ENCODE measurements at places on chromosomes 16 and 17.

- no peak for DNase-seq
These were observed 31.5 kb upstream of the IRX6 start for GRCh38 chr16:55292491-55292890.

- no peak for DNase-seq
These were observed 25.1 kb upstream of the ADGRG1 start for GRCh38 chr16:57603115-57604024.

- no peak for DNase-seq
These were observed 45.1 kb downstream of the MYH11 start for GRCh38 chr16:15811481-15812400.

DNA sequence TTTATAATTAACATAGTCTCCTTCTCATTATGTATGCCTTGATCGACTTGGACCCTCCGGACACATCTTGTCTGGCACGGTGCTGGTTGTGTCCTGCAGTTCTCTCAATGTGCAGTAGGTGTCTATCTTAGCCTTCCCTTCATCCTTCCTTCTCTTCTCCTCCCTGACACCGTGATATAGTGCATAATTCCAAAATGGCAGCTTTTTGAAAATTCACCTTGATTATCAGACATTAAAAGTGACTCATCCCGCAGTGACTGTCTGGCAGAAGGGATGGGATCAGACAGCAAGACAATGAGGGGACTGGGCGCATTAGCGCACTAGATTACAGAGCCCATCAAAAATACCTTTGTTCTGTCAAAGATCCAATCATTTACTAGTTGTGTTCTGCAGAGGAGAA lies 70.0 kb upstream of the PMFBP1 start:
- peak; percentile 36 for DNase-seq

DNA sequence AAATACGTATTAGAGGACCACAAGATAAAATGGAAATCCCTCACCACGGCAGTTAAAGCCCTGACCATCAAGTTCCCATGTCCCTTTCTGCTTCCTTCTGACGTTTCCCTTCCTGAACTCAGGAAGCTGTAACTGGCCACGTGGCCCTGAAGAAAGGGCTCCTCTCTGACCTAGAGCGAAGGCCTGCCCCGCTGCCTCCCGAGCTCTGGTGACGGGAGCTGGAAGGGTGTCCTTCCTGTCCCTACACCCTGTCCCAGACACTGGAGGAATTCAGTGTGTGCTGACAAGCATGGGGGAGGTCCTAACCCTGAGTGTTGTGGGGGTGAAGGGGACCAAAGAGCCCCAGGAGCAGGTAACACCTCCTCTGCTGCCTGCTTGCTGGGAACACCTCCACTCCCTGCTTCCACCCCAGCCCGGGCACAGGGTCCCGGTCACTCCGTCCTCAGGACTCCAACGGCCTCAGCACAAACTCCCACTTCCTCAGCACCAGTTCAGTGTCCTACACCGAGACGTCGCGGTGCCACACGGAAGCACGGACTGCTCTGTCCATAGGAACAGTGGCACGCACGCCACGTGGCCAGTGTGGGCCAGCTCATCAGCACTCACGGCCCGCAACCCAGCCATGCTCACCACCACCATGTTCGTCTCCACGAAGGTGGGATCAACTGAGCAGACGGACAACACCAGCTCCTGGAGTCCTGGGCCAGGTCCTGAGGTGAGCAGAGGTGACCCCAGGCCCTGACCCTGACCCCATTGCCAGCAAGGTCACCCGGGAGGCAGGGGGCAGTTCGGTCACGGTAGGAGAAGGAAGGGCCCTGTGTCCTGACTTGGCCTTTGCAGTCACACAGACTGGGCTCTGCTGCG lies 16.9 kb downstream of the TMEM235 start:
- peak; percentile 59 for DNase-seq

DNA sequence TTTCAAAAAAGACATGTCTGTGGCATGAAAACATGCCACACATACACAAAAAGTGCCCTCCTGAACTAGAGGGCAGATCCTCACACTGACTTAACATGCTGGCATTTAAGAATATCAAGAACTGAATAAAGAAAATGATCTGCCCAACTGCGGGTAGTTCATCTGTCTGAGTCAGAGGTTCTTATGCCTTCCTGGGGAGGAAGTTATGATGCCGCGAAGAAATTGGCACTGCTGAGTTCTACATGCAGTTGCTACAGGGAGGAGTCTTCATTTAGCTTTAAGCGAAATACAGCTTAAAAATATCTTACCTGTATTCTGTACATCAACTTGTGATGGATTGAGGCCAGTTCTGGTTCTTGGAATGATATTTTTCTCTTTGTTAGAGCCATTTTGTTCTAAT lies 6.3 kb downstream of the ALDH3A2 start:
- DNase-seq, result no peak

- DNase-seq, result no peak
These were observed 40.0 kb downstream of the MYH3 start for GRCh38 chr17:10617120-10617505.

GRCh38 chr16:78137782-78138616 lies 38.5 kb downstream of the WWOX start:
- DNase-seq, result no peak

GRCh38 chr16:71622088-71622487 lies 3.9 kb upstream of the MARVELD3 start:
- no peak for DNase-seq

- no peak for DNase-seq
These were observed 2.4 kb upstream of the VAC14 start for GRCh38 chr16:70803319-70803718.

- DNase-seq, result no peak
These were observed 31.3 kb downstream of the NLRC5 start for GRCh38 chr16:57020651-57021050.

- DNase-seq, result no peak
These were observed 49.2 kb downstream of the TNRC6A start for GRCh38 chr16:24778671-24779070.

DNA sequence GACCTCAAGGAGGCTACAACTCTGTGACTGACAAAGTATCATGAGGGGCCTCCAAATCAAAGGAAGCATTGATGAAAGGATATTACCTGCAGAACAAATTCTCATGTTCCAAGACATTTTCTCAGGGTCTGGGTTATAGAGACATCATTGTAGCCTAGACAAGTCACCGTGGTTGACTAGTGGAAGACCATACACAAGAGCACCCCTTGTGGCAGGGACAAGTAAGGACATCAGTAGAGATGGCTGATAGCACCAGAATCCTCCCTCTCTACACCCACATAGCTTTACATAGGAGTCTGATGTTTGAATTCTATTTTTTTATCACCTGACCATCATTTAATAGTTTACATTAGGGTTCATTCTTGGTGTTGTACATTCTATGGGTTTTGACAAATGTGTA lies 32.5 kb upstream of the CDH8 start:
- no peak for DNase-seq

DNA sequence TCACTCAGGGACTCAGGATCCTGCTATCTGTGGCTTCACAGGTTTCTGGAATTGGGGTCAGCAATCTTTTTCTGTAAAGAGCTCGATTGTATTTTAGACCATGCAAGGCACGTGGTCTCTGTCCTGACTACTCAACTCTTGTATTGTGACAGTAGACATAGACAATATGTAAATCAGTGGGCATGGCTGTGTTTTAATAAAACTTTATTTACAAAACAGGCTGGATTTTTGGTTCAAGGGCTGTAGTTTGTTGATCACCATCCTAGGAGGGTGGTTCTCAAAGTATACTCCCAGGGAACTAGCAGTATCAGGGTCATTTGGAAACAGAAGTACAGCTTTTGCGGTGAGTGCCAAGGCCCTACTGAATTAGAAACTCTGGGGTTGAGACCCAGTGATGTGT lies 108.2 kb upstream of the CRHR1 start:
- no peak for DNase-seq

- DNase-seq, result peak; percentile 88
These were observed 21.8 kb upstream of the ASGR2 start for GRCh38 chr17:7136266-7136877.

DNA sequence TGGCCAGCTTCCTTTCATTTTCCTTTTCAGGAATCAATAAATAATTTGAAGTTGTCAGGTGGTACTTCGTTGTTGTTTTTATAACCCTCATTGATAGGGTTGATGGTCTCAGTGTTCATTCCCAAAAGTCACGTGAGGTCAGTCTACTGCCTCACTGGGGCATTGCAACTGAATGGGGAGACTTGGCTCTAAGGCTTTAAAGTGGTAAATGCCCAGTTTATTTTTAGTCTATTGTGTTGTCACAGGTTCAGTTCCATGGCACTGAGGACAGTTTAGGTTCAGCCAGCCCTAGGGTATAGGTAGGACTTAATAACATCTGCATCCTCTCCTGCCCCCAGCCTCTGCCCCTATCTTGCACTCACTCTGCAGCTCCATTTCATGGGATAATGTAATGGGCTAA lies 33.5 kb upstream of the NGFR start:
- DNase-seq, result no peak

GRCh38 chr16:2142942-2143877 lies 5.2 kb upstream of the RAB26 start:
- DNase-seq, result no peak

- no peak for DNase-seq
These were observed 729.7 kb upstream of the GOT2 start for GRCh38 chr16:59463776-59464175.
